Stimulated activated memory B cell treated with anti-CD40 and anti-IgM and Interleukin-4, amounts not matched to agents 10 μg/mL and 1 μg/mL and 100 μg/mL, for 72 hours (primary cell): ENCODE measurements at places on chromosomes 4 and X.

- ATAC-seq: no peak
These were observed 87.0 kb upstream of the SPOCK3 start for GRCh38 chr4:167321299-167321698.

GRCh38 chr4:140152751-140153418 is 1.1 kb downstream of the MAML3 start:
- no peak for ATAC-seq

DNA sequence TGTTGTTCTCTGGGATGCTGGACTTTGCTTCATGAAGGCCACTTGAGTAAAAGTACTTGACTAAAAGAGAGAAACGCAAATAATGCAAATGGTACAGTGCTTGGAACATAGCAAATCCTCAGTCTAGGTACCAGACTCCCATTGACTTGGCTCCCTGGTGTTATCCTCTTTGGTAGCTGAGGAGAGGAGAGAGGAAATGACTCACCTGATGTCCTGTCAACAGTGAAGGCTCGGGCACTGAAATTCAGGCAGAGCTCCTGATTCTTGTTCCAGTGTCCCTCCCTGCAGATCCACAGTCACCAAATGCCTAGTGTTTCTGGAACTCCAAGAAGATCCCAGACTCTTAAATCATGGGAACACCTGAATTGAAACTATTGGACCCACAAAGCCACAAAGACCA is 22.5 kb upstream of the TCEAL4 start:
- no peak for ATAC-seq

DNA sequence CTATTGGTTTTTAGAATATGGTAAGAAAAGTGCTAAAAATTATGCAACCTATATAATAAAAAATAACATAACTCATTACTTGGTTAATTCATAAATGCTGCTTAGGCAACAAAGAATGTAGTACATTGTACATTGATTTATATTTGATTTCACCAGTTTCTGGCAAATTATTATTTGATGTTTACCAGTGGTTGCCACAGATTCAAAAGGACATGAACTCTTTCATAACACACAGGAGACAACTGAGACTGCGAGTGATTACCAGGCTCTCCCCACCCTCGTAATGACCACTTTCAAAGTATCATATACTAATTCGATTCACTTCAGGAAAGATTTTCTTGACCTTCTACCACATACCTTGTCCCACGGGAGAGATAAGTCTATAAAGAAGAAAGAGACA is 158.5 kb downstream of the NR3C2 start:
- ATAC-seq: no peak

- ATAC-seq: no peak
These were observed 95.1 kb upstream of the STIM2 start for GRCh38 chr4:26765515-26765914.

DNA sequence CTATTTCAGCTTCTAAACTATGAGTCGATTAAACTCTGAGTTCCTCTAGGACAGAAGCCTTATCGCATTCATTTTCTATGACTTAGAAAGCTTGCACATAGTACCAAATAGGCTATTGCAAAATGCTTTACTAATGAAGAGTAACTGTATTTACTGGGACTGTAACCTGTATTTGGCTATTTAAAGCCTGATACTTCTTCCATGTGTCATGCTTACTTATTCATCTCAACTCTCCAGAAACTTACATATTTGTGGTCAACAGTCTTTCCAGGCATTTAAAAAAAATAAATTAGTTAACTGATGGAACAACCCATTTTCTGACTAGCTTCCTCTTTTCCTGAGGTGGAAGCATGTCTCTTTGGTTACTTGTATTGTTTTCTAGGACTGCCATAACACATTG is 467.9 kb downstream of the PCDH11X start:
- no peak for ATAC-seq

DNA sequence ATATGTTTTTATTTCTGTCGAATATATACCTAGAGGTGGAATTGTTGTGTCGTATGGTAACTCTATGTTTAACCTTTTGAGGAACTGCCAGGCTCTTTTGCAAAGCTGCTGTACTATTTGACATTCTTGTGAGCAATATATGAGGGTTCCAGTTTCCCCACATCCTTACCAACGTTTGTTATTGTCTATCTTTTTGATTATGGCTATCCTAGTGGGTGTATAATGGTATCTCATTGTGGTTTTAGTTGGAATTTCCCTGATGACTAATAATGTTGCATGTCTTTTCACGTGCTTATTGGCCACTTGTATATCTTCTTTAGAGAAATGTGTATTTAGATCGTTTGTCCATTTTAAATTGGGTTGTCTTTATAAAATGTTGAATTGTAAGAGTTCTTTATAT is 24.5 kb downstream of the REPS2 start:
- peak; percentile 50 for ATAC-seq

DNA sequence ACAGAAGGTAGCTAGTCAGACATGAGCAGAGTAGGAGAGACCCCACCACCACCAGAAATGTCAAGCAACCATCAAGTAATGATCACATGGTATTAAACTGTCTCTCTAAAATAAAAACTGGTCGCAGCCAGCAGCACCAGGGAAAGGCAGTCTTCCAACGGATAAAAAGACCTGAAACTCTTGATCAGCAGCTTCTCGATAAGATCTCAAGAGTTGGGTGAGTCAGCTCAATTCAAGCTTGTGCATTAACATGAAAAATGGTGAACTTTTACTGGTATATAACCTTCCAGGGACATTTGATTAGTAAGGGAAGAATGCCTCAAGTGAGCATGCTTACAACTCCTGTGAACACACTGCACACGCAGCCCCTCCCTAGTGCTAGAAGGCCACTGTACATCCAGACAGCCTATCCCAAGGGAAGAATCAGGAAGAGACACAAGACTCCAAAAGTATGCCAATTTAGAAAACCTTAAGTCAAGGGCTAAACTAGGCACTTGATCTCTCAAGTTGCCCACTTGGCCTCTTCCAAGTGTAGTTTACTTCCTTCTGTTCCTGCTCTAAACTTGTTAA is 270.0 kb upstream of the GNPDA2 start:
- ATAC-seq: no peak

DNA sequence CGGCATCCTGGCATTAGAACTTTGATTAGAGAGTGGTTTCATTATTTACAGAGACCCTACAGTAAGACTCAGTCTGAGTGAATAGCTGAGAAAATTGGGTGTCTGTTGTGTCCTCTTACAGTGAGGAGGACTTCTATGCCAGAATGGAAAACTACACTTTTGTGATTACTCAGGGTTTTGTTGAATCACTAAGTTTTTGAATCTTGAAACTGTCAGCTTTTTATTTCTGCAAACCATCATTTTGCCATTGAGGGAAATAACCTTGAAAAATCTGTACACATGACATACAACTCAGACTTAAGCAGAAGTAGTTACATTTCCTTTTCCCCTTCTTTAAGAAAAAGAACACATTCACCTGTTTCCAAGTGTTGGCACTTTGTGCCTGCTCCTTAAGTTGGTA is 117.6 kb upstream of the RASGEF1B start:
- no peak for ATAC-seq

DNA sequence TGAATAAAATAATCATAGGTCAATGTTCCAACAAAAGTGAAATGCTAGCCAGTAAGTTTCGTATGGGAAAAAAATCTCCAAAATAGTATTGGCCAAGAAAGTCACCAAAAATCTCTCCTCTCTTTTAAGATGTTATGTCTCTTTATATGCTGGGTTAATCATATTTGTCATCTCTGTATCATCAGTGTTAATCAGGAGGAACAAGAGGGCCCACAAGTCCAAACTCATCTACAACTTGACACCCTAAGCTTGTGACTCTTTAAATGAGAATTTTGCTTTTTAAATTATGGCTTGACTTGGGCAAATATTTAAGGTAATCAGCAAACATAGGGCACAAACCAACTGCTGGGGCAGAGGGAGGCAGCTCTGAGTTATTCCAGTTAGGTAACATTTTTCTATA is 75.5 kb downstream of the AMMECR1 start:
- ATAC-seq: no peak

DNA sequence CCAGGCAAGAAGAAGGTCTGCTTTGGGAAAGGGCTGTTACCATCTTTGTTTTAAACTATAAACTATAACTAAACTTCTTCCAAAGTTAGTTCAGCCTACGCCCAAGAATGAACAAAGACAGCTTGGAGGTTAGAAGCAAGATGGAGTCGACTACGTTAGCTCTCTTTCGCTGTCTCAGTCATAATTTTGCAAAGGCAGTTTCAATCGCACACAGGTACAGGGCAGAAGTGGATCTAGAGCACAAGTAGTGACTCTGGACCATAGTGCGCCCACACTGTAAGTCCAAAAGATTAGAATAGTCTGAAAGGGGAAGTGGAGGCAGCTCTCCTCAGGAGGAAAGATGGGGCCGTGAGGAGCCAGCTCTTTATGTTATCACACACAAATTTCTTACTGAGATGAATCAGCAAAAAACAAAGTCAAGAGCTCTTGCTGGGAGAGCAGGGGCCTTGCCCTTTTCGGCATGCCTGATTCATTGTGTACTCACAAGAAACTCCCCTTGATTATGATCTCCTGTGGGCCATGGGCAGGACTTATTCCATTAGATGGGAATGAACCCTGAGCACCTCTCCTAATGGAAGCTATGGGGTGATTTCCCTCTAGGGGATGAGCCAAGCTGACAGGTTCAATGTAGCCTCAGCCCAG is 58.6 kb downstream of the FUNDC1 start:
- no peak for ATAC-seq

- peak; percentile 45 for ATAC-seq
These were observed 75.1 kb downstream of the CEP44 start for GRCh38 chr4:174358829-174359228.

- ATAC-seq: peak; percentile 71
These were observed 32.4 kb downstream of the PRDX4 start for GRCh38 chrX:23699636-23700194.

DNA sequence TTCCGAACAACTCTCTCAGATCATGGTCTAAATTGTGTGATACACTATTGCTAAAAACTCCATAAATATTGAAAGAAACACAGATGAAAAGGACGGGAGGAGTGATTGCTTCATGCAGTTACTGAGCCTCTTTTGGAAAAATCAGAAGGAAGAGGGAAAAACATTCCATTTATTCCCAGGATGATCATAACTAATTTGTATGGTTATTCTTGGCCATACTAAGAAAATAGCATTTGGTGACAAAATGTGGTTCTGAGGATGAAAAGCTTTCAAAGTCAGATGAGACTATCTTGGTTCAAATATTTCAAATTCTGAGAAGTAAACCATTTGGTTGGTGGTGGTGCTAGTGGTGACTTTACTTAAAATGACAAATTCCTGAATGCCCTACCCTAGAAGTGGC is 305.4 kb upstream of the LDB2 start:
- no peak for ATAC-seq

- ATAC-seq: no peak
These were observed 5.3 kb upstream of the MTNR1A start for GRCh38 chr4:186560647-186561046.

- ATAC-seq: peak; percentile 25
These were observed 497 bp downstream of the HPGD start for GRCh38 chr4:174521800-174522182.

DNA sequence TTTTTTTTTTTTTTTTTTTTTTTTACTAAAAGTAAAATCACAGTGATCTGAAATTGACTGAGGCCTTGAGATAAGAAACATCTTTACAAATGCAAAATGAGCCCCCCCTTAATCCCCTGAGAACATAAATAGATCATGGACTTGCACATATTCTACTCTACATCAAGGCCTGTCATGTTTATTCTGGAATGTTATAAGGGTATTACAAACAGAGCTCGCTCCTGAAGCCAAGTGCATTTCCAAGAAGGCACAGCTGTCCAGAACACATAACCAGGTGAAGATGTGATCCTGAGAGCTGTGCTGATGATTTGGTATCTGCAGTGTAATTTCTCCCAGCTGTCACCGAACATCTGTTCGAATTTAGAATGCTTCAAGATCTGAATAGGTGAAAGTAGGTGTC is 384.5 kb downstream of the GPAT3 start:
- ATAC-seq: no peak

DNA sequence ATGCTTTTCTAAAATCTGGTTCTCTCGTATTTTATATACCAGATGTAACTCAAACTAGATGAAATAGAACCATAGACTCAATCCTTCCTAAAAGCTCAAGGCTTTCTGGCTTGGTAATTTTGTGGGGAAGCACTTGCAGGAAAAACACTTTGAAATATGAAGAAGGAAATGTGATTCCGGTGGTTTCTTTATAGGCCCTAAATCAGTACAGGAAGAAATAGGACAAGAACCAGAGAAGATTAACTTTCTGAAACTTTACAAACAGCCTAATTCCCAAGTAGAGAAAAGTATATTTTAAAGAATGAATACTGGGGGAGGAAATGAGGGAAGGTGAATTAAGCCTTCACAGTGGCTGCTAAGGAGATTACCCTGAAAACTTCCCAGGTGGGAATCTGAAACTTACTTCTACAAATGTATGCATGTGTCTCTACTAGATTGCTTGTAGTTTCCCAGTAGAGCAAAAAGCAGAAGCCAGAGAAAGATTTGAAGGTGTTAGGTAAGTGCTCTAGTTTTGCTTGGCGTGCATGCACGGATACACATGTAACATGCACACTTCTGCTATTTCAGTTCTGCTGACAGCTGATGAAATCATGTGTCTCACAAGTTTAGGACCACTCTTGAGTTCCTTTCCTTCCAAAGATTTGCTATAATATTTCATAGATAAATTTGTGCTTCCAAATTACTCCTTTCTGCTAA is 92.1 kb downstream of the AFF1 start:
- peak; percentile 95 for ATAC-seq

DNA sequence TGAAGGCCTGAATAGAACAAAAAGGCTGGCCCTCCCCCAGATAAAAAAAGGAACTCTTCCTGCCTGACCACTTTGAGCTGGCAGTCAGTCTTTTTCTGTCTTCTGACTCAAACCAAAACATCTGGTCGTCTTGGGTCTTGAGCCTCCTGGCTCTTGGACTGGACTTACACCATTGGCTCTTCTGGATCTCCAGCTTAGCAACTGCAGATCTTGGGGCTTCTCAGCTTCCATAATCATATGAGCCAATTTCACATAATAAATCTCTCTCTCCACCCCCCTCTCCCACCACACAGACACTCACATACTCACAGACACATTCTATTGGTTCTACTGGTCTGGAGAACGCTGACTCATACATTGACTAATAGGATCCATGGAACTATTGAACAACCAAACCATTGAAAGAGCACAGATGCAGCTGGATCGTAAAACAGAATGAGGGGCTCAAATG is 15.6 kb upstream of the CWH43 start:
- ATAC-seq: no peak

DNA sequence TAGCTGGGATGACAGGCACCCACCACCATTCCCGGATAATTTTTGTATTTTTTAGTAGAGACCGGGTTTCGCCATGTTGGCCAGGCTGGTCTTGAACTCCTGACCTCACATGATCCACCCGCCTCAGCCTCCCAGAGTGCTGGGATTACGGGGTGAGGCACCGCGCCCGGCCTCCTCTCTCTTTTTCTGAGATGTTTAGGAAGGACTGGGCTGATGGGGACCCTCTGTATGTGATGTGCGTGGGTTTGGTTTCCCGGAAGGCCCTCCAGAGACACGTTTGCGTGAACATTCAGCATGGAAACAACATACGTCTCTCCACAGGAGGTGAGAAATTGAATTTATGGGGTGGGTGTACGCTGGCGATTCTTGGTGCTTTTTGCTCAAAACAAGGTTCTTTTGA is 18.6 kb downstream of the SHOX start:
- ATAC-seq: no peak

GRCh38 chr4:4233610-4234009 is 6.9 kb upstream of the OTOP1 start:
- no peak for ATAC-seq

GRCh38 chrX:11050013-11050412 is 61.1 kb upstream of the HCCS start:
- ATAC-seq: no peak
